ENCODE measurements at places on chromosomes 1 and 21.

DNA sequence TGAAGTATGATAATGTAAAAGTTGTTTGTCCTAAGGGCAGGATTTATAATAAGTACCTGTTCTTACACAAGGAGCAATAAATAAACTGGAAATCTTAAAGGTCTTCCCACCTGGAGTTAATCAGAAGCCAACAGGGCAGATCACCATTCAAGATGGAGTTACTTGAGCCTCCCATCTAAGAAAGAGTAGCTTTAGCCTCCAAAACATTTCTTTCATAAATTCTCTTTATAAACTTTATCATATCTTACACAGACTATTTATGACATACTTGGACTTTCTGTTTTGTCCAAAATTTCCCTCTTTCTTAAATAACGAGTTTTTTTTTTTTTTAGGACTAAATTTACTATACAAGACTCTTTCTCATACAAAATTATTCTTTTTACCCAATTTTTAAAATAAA lies 18.5 kb downstream of the OR2T1 start:
- DNase-seq, result no peak

DNA sequence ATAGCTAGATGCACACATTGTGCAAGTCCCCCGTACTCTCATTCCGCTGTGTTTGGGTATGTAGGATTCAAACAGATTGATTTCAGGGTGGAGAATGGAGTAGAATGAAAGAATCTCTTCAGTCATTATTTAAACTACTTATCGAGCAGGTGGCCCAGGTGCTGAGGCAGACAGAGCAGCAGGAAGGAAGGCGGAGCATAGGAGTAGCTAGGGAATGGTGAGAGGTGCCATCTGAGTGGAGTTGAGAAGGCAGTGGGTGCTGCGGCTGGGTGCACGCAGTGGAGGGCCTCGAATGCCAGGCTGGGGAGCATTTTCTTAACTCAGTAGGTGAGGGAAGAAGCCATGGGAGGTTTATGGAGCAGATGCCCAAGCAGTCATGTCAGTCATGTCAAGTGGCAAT lies 45.2 kb upstream of the CD101 start:
- DNase-seq, result no peak

DNA sequence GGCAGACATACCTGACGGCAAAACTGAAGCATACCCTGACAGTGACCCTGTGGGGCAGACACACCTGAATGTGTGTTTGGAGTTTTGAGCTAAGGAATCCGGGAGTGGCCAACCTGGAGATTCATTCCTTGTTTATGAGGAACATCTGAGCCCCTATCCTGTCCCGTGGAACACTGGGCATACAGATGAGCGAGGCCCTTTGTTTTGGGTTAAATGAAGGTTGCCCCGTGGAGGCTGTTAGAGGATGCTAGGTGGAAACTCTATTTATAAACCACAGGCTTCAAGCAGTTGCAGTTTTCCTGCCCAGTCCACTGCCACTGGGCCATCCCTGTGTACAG lies 18.1 kb downstream of the GALNT2 start:
- DNase-seq, result no peak

DNA sequence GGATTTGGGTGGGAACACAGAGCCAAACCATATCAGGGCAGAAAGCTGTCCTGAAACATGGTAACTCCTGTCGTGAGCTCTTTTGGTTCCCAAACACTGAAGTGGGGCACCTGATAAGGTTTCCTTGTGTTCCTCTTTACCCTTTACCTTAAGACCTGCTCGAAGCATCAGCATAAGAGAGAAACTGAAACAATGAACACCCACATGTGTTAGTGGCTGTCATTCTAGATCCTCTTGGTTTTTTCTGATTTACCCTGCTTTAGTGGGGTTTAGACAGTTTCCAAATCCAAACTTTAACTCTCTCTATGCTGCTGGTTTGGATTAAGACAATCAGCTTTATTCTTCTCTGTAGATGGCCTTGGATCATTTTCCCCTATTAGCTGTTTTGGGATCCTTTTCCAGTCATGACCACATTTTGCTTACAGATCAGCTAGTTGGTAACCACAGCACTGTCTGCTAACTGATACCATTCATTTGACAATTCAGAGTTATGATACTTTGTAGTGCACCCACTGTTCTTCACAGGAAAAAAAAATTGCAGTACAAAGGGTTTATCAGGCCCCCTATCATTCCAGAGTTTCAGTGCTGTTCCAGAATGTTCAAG lies 975 bp upstream of the MNDA start:
- DNase-seq, result no peak

- no peak for DNase-seq
Measured at GRCh38 chr1:153509036-153509435, 26.8 kb downstream of the S100A6 start.

GRCh38 chr21:35201799-35202198 lies 152.7 kb upstream of the RUNX1 start:
- DNase-seq, result no peak

GRCh38 chr1:47201179-47201578 lies 11.3 kb upstream of the PDZK1IP1 start:
- DNase-seq, result no peak

DNA sequence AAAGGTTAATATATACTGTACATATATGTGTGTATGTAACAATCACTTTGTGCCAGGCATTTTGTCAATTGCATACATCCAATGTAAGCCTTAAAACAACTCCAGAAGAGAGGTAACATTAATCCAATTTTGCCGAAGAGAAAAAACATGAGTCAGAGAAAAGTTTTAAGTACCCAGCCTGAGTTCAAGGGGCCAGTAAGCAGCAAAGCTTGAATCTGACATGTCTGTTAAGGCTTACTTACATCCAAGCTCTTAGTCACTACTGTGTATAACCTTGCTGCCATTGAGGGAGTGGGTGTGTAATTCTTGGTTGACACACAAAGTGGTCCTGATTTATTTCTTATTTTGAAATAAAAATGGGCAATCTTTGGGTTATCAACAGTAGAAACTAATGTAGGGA lies 360.4 kb upstream of the LYPLAL1 start:
- DNase-seq, result no peak

- no peak for DNase-seq
Measured at GRCh38 chr1:211736351-211736915, 61.0 kb upstream of the NEK2 start.

Data from NCI-H1436 treated with DMSO at 0.1 percent for 48 hours (cell line).